ENCODE measurements at places on chromosomes 7 and 10.

GRCh38 chr10:46534828-46535524, 21.5 kb downstream of the GPRIN2 start:
- DNase-seq: no peak

- no peak for DNase-seq
Observed at GRCh38 chr10:78623578-78624215, 445.1 kb upstream of the ZMIZ1 start.

- DNase-seq: no peak
Observed at GRCh38 chr7:150897502-150898474, 45.5 kb downstream of the AOC1 start.

GRCh38 chr10:70188768-70189167, 18.5 kb upstream of the SAR1A start:
- DNase-seq: no peak

DNA sequence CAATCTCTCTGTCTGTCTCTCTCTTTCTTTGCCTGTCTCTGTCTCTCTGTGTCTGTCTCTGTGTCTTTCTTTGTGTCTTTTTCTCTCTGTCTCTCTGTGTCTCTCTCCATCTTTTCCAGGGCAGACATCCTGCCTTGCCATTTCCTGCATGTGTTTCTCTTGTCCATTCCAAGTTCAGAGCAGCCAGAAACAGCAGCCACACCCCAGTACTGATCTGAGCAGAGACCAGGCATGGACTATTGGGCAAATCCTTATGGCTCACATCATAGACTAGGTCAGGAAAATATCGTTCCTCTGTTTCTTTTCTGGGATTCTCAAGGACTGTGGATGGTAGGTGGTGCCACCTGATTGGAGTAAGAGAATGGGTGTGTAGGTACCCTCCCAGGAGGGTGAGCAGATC, 95.8 kb downstream of the RAMP3 start:
- DNase-seq: no peak
